ENCODE measurements at places on chromosomes 2 and 18.

DNA sequence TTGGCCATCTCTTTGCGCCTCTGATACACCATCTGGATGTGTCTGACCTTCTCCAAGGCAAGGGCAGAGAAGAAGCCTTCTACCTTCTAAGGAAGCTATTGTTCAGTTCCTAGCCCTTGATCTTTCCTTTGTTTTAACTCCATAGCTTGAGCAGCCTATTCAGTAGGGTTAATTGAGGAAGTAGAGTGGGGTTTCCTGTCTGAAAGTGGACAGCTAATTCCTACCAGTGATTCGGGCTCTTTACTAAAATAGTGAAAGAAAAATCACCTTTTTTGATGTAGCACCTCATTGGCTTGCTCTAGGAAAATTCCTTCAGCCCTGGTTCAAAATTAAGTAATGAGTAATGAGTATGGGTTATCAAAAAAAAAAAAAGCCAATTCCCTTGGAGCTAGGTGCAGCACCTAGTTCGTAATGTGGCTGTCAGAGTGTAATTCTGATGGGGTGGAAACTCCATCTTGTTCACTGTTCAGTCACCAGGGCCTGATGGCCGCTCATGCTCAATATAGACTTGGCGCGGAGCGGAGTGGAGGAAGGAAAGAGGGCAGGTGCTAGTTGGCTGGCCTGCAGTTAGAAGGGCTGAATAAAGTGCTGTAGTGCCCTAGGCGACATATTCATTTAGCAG lies 2.9 kb upstream of the MGAT5 start:
- DNase-seq = peak; percentile 50

DNA sequence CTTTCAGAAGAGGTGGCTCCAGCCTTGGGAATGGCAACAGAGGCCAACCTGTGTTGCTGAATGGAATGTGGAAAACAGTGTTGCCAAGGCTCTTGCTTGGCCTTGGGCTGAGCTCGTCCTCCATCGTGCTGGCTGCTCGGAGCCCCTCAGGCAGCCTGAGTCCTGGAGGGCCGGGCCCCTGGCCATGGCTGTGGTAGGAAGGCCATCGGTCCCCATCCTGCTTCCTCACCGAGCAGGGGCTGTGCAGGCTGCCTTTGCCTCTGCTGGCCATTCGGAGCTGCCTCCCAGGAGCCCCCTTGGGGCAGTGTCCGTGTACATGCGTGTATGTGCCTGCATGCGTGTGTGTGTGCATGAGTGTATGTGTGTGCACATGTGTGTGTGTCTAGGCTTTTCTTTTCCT lies 178.2 kb downstream of the KLHL29 start:
- DNase-seq = no peak

DNA sequence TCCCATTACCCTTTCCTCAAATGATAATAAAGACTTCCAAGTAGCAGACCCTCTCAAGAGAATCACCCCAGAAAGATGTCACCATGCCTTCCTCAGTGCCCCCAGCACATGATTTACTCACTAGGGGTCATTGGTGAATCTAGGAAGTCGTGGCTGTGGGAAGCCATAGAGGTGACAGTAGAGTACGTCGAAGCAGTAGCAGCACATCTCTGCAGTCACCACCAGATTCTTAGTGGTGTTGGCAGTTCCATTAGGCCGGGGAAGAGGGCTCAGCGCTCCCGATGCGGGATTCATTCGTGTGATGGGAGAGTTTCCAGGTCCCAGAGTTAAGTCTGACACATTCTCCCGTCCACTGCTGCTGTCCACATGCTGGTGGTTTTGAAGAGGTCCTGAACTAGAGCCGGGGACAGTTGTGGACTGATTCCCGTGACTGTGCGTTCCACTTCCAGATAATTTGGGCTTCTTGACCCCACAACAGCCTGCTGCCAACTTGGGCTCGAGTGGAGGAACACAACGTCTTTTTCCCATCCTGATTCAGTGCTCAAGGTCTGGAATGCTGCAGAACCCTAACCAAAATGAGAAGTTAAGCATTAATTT lies 12.0 kb downstream of the AMMECR1L start:
- no peak for DNase-seq

DNA sequence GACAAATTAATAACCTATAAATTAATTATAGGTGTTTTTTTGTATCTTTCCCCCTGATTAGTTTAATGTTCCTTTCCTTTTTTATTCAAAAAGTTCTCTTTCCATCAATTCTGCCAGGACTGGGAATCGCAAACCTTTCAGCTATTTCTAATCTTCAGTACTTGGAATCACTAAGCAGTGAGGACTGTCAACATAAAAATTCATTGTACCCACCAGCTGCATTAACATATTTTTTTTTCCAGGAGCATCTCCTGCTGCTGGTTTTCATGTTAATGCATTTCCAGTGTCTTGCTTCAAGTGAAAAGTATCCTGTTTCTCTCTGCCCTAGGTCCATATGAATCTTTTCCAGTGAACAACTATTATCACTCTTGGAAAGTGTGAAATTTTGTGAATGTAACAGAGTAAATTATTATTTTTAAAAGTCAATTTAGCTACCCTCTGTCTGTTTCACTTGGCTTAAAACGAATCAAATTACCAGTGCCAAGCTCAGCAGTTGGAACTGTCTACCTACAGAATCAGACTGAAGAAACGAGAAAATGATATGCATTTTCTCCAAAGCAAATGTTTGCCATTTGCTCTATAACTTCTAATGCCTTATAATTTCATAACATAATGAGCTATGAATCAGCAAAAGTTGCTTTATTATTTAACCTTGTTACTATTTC lies 804.4 kb downstream of the EPHA4 start:
- DNase-seq = no peak

DNA sequence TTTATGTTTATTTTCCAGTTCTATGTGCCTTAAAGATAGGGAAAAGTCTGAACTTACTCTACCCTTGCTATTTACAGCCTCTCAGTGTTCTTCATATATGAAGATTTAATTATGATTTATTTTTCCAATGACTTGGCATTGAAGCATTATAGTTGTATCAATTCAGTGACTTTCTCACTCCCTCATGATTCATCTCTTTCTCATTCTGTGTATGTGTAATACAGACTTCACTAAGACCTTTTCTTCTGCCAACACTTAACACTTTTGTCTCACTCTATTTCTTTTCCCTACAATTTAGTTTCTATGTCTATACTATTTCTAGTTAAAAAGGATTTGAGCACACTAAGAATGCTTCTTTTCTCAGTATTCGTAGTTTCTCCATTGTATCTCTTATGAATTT lies 1470.3 kb upstream of the ACVR2A start:
- no peak for DNase-seq

- no peak for DNase-seq
These were observed 42.5 kb upstream of the ATP8B1 start for GRCh38 chr18:57845605-57846074.

GRCh38 chr2:230537531-230537976 lies 121.6 kb downstream of the SP100 start:
- peak; percentile 72 for DNase-seq

DNA sequence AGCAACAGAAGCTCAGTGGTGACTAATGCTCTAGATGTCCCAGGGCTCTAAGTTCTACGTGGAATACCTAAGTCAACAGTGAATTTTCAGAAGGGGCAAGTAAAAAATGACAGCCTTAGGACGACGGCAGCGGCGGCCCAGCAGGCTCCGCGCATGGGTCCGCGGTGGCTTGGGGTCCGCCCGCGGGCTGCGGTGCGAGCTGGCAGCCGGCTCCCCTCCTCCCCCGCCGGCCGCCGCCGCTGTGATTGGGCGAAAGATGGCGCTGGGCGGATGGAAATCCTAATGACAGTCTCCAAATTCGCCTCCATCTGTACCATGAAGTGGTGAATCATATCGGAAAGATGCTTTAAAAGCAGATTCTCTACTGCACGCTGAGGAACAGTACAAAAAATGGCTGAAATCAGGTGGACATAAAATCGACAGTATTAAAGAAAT lies 74.7 kb downstream of the HNRNPLL start:
- DNase-seq = peak; percentile 81

GRCh38 chr2:24712296-24712695 lies 80.9 kb downstream of the PTRHD1 start:
- no peak for DNase-seq

- DNase-seq = no peak
These were observed 557 bp upstream of the DSG2 start for GRCh38 chr18:31497404-31497835.

DNA sequence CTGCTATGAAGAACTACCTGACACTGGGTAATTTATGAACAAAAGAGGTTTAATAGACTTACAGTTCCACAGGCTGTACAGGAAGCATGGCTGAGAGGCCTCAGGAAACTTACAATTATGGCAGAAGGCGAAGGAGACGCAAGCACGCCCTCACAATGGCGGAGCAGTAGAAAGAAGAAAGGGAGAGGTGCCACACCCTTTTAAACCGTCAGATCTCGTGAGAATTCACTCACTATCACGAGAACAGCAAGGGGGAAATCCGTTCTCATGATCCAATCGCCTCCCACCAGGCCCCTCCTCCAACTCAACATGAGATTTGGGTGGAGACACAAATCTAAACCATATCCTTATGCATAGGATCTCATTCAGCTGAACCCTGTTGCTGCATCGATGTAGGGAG lies 84.6 kb upstream of the ZNF532 start:
- no peak for DNase-seq

- DNase-seq = no peak
These were observed 726.0 kb upstream of the RAB6C start for GRCh38 chr2:129253461-129253812.

DNA sequence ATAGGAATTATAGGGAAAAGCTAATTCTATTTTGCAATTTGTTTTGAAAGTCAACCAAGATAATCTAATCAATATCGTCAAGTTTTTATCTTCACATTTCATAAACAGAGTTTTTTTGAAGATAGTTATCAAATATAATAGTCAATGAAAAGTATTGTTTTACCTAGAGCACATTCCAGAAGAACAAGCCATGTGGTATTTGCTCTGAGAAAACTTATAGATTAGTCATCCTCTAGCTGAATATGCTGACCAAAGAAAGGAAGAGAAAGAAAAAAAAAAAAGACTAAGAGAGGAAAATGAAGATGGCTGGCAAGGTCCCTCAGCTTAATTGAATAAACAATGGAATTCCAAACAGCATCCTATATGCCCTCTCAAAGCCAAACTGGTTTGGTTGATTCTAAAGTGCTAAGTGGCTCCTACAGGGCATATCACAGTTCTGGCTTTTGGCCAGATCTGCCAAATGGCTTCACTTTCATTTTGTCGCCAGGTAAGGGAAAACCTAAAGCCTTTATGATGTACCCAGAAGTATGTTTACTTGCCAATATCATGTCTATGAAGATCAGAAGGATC lies 132.6 kb downstream of the VWC2L start:
- DNase-seq = no peak

- DNase-seq = no peak
These were observed 28.5 kb downstream of the MAP3K20 start for GRCh38 chr2:173104156-173104555.

DNA sequence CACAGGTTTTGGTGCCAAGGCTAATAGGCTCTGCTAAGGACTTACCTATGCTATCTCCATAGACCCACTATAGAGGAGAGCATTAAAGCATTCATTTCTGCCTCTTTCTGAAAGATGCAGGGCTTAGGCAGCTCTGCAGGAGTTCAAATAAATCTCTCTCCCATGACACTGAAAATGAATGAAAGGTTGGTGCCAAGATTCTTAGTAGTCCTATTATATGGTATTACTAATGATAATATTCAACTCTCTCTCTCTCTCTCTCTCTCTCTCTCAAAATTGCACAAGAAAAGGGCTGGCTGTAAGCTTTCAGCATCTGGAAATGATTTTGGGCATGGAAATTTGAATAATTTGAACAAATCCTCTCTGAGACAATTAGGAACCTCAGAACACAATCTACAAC lies 433.7 kb downstream of the MBD2 start:
- DNase-seq = no peak

DNA sequence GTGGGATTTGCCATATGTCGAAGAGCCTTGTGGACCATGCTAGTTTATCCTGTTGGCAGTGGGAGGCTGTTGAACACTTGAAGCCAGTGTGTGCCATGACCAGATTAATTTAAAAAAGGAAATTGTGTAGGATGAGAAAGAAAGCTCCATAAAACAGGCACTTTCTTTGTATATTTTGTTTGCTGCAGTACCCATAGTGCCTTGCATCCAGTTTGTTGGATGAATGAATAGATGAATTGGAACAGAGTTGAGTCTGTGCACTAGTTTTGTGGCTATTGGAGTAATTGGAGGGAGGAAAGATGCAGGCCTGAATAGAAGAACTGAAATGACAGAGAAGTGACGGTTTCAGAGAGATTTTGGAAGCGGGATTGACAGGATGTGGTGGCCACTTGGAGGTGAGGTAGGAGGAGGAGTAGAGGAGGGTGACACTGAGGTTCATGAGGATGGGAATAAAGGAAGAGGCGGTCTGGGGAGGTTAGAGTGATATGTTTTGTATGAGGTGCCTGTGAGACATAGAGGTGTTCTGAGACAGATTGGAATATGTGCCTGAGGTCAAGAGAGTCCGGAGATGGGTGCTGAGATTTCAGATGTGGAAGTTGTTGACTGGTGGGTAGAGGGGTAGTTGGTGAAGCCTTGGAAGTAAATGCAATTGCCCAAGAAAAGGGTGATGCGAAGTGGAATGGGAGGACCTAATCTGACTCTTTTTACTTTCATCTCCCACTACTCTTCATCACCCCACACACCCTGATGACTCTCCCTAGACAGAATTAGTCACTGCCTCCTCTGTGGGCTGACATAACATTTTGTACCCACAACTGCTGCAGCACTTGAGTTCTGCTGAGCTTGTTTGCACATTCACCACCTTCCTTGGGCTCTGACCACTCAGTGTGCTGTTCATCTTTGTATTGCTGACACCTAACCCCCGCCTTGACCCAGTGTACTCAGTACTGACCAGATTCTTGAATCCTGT lies 5.1 kb downstream of the DGUOK start:
- DNase-seq = peak; percentile 77

DNA sequence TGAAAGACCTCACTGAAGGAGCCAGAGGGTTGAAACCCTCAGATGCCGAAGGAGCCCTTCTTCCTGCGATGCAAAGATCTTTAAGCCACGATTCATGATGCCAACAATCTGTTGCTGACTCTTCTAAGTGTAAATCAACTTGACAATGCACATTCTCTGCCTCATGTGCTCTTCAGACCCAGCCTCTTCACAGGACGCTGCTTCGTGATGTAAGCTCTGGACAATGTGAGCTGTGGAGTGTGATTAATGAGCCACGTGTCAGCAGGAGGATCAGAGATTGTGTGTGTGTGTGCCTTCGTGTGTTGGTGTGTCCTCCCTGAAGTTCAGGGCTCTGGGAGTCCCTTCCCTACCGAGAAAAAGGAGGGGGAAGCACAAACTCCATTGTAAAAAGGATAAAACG lies 26.5 kb upstream of the TWIST2 start:
- no peak for DNase-seq

- no peak for DNase-seq
These were observed 11.9 kb upstream of the MSGN1 start for GRCh38 chr2:17804358-17804757.

DNA sequence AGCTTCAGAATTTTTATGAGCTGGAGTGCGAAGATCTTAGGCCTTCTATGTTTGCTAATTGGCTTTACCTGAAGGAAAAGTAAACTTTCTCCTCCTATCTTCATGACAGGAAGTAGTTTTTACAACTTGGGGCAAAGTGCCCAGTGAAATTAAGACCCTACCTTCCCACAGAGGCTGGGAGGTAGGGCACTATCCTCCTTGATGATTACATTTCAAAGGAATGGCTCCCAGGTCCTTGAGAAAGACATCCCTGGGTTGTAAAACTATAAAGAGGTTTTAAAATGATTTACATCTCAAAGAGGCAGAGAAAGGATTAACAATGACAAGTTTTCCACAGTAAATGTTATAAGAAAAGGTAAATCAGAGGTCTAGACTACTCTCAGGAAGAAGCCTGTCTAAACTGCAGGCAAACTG lies 155.8 kb downstream of the CDH7 start:
- DNase-seq = no peak

GRCh38 chr2:103401621-103402020 lies 639.8 kb downstream of the TMEM182 start:
- DNase-seq = no peak

- DNase-seq = no peak
These were observed 92.6 kb downstream of the LYPD6 start for GRCh38 chr2:149422991-149423338.

Measured in activated CD4-positive, alpha-beta memory T cell treated with anti-CD3 and anti-CD28 coated beads for 36 hours (primary cell).